ENCODE measurements at places on chromosomes 3 and 15.

DNA sequence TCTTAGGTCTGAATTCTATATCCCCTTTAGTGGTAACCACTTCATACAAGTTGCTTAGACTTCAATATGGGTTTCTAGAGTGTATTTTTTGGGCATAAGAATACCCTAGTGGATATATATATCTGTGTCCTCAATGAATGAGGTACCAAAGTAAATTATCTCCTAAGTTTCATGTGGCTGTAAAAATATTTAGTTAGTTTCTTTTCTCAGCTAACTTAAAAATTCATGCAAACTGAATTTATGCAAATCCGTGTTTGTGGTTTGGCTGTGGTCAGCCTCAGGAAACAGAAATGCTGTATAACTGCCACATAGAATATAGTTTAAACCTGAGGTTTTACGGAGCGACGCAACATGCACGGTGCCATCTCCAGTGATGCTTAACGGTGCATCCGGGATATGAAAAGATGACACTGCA, 80.3 kb downstream of the PEX5L start:
- DNase-seq: no peak

DNA sequence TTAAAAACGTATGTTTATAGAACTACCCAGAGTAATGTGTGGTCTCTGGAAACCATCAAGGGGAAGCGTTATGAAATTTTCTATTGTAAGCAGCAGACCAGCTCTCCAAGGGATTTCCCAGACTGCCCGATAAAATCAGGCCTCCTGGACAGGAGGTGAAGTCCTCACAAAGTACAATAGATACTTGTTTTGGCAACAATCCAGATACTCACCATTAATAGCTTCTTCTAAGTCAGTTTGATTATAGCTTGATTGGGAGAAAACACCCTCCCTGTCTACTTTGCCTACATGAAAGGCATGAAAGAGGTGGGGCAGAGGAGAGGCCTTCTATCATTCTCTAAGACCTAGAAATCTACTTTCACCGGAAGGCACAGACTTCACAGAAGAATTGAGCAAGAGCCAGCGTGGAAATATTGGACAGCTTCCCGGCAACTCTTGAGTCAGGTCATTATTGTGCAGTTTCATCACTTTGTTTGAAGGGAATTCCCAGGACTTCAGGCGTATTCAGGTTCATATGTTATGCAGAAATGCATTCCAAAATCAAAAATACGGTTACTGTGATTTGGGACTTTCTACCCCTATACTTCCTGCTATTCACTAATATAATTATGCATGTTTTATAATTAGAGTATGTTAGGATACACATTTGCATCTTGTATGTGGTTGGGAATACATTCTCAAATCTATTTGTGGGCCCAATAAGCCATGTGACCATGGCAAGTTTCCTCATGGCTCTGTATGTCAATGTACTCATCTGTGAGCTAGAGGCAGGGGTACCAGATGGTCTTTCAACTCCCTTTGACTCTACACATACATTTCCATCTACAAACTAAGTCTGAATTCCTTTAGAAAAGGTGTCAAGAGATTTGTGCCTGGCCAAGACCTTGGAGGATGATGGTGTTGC, 103.5 kb downstream of the CD47 start:
- peak; percentile 76 for DNase-seq

DNA sequence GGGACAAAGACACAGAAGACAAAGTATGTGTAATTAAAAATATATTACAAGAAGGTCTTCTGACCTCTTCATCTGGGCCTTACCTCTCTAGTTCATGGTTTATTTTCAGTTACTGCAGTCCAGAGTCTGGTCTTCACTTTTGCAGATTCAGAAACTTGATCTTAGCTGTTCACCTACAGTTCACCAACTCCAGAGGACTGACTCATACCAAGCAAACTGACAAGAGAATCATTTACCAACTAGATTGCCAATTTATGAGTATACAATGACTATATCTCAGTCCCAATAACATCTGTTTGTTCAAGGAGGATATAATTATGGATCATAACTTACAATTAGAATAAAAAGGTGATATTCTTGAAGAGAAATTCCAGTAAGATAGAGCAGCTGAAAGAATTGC, 9.0 kb downstream of the P2RY1 start:
- DNase-seq: no peak

DNA sequence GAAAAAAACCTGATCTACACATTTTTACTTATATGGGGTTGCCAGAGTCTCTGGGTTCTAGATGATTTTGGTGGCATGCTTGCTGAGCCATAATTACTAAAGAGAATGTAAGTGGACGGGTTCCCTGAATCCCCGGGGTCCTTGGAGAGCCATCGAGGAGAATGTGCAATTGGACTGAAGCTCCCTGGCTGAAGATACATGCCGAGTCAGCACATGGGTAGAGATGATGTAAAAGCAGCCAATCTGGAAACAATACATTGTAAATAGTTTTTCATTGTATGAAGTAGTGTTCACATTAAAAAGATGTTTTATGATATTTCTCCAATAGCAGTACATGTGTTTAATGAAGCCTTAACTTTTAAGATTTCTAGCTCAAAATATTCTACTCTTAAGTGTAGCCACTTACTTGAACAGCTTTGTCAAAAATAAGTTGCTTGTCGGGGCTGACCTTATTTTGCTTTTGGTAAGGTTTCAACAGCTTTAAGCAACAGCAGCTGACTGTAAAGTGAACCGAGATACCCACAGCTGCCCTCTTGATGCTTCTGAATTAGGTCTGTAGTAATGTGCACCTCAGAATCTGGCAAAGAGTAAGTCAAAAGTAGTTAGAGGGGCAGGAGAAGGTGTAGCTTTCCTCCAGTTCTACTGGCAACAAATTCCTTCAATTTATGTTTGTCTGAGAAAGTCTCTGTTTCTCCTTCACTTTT, 205.7 kb downstream of the PLCL2 start:
- DNase-seq: no peak

DNA sequence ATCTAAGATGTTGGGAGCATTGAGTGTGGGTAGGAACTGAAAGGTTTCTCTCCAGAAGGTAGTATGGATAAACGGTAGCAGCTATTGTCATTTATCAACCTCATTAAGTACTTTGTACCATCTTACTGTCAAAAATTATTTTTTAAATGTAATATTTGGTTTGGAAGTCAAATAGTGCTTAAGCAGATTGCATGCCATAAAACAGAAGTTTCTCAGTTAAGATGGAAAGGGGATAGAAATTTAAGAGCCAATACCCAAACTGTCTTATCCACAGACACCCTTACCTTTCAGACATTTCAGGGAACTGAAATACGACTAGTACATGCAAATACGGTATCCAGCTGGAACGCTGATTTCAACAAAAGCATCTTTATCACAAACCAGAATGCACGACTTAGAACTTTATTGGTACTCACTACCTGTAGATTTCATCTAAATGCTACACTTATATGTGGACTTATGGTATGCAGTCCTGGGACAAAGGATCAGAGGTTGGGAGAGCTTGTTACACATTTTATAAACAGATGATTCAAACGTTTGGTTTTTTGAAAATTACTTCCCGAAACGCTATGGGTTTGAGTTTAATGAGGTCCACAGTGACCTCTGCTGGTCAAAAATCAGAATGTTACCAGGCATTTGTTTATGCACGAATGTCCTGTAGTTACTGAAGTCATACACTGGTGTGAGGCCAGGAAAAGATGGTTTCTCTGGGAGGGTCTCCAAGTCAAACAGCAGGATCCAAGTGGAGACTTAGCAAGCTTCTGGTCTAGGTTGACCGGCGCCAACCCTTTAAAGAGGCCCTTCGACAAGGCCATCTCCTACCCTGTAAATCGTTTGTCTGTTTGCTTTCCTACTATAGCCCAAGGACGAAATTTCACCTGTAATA, 45.7 kb upstream of the DUT start:
- peak; percentile 77 for DNase-seq

DNA sequence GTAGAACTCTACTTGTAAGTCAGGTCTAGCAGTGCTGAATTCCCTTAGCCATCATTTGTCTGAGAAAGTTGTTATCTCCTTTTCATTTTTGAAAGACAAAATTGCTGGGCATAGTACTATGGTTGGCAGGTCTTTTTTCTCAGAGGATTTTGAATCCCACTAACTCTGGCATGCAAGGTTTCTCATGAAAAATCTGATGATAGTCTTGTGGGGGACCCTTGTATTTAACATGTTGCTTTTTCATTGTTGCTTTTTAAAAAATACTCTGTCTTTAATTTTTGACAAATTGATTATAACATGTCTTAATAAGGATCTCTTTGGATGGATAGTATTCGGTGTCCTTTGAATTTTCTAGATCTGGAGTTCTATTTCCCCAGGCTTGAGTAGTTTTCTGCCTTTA, 120.9 kb downstream of the NR2E3 start:
- DNase-seq: no peak

GRCh38 chr3:160451602-160452001, 2.0 kb upstream of the TRIM59 start:
- DNase-seq: no peak

Data from LoVo (cell line).